ENCODE measurements at places on chromosomes 13 and 19. TPM values are rescaled to one million over a fixed set of nuclear protein-coding genes. Genes with fewer than 3 reads are reported as not detected.

GRCh38 chr13:110965038-110965754 is 50.3 kb upstream of the ANKRD10 start:
- no peak for DNase-seq

CYP4F8 gene
- polyA plus RNA-seq = 0.08 TPM

TEAD2 gene
- 92.8 TPM for polyA plus RNA-seq

ZNF586 gene
- polyA plus RNA-seq = 33.8 TPM
